ENCODE measurements at places on chromosomes 5 and 9.

DNA sequence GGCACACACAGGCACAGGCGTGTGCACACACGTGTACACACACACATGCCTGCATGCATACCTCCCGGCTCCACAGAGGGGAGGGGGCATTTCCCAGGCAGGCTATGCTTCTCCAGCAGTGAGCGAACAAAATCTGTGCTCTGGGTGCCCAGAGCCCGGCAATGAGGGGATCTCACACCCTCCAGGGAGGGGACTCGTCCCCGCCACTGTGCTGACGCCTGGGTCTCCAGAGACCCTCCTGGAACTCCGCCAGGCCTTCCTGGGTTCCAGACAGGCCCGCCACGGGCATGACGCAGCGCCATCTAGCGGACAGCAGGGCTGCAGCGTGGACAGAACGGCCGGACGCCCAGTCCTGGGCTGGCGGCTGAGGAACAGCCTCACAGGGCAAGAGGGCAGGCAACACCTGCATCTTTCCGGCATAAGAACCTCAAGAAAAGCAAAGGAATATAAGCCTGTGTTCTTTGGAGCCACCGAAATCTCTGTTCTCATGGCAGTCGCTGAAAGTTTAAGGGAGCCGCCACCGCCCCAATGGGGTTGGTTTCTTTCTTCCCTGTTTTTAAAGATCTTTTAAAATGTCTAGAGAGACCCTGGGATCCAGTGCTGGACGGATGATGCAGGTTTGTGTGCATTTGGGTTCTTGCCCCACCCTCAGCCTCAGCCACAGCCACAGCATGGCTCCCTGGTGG is 135.6 kb upstream of the PPP1R26 start:
- peak overlapping the region; percentile 51 for H3K4me3 ChIP-seq
- peak; percentile 73 for DNase-seq
- no peak overlapping the region for H3K27ac ChIP-seq
- peaks cover 3% of the 10 kb centered on the region for H3K27me3 ChIP-seq
- no peaks in the 10 kb centered on the region for H3K36me3 ChIP-seq
- peaks cover 15% of the 10 kb centered on the region for H3K4me1 ChIP-seq

GRCh38 chr9:133532937-133533668 is 1.4 kb upstream of the ADAMTSL2 start:
- H3K36me3 ChIP-seq: no peaks in the 10 kb centered on the region
- no peak overlapping the region for H3K4me3 ChIP-seq
- DNase-seq: peak; percentile 68
- H3K27ac ChIP-seq: no peak overlapping the region

DNA sequence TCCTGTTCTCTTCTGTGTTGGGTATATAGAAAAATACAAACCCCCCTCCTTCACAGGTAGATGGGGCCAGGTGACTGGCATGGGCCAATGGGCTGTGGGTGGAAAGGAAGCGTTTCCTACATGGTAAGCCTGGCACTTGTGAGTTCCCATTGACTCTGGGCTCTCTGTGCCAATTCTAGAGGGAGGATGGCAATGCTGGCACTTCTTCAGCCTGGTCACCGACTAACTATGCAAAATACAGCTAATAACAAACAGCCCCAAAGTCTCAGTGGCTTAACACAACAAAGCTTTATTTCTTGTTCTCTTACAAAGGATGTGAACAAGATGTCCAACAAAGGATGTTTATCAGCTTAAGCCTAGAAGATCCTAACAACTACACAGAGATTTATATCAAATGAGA is 258.1 kb downstream of the SYK start:
- no peak overlapping the region for H3K27ac ChIP-seq
- no peaks in the 10 kb centered on the region for H3K27me3 ChIP-seq
- H3K36me3 ChIP-seq: no peaks in the 10 kb centered on the region
- DNase-seq: no peak
- no peaks in the 10 kb centered on the region for H3K4me1 ChIP-seq

GRCh38 chr5:152676196-152676595 is 271.1 kb upstream of the NMUR2 start:
- H3K27ac ChIP-seq: no peak overlapping the region
- H3K27me3 ChIP-seq: no peaks in the 10 kb centered on the region
- H3K4me1 ChIP-seq: no peaks in the 10 kb centered on the region
- DNase-seq: no peak
- no peak overlapping the region for H3K4me3 ChIP-seq

GRCh38 chr5:38878391-38879077 is 32.7 kb downstream of the OSMR start:
- DNase-seq: no peak
- H3K4me3 ChIP-seq: no peak overlapping the region
- H3K36me3 ChIP-seq: no peaks in the 10 kb centered on the region
- H3K27me3 ChIP-seq: no peaks in the 10 kb centered on the region
- H3K27ac ChIP-seq: no peak overlapping the region
- peaks cover 3% of the 10 kb centered on the region for H3K4me1 ChIP-seq

DNA sequence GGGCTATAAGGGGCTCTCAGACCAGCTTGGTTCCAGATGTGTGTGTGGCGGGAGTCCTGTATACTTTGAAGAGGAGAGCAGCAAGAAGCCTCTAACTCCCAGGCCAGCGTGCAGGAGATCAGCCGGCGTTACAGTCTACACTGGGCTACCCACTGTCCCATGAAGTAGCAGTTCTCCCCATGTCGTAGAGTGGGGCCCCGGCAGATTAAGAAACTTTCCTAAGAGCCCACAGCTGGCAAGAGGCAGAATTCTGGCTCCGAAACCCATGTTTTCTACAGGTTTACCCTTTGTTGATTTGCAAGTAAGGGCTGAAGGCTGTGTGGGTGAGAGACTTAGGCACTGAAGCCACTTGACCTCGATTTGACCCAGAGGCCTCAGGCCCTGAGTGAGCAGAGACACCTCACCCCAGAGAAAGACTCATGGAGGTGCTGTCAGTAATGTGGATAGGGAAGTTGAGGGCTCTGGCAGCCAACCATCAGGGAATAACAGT is 881 bp upstream of the B4GALT1 start:
- no peak for DNase-seq
- H3K4me3 ChIP-seq: peak overlapping the region; percentile 96
- no peaks in the 10 kb centered on the region for H3K36me3 ChIP-seq
- H3K4me1 ChIP-seq: peaks cover 11% of the 10 kb centered on the region
- peaks cover 2% of the 10 kb centered on the region for H3K27me3 ChIP-seq

DNA sequence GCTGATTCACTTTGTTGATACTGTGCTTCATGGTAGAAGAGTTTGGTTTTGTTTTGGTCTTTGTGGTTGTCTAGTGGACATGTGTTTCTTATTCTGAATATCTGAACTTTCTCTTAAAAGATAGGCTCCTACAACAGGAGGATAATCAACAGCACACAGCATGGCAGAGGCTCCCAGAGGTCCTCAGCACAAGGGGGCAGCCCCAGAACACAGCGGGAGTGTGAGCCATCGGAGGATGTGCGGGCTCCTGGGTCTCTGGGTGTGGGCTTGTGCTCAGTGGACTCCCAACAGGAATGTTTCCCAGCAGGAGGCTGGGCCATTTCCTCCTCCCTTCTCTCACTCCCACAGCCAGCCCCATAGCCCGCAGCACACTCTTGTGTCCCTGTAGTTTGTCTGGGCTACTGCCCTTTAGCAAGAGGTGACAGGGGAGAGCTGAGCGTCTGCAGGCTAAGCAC is 164.3 kb upstream of the OTULINL start:
- H3K4me1 ChIP-seq: peaks cover 22% of the 10 kb centered on the region
- DNase-seq: no peak
- H3K4me3 ChIP-seq: no peak overlapping the region
- H3K36me3 ChIP-seq: peaks cover 28% of the 10 kb centered on the region
- H3K27me3 ChIP-seq: no peaks in the 10 kb centered on the region

GRCh38 chr5:126693806-126694205 is 83.1 kb upstream of the LMNB1 start:
- H3K27ac ChIP-seq: no peak overlapping the region
- H3K36me3 ChIP-seq: no peaks in the 10 kb centered on the region
- H3K27me3 ChIP-seq: no peaks in the 10 kb centered on the region
- H3K4me3 ChIP-seq: no peak overlapping the region
- no peaks in the 10 kb centered on the region for H3K4me1 ChIP-seq

- H3K27me3 ChIP-seq: no peaks in the 10 kb centered on the region
- peaks cover 2% of the 10 kb centered on the region for H3K36me3 ChIP-seq
- peak overlapping the region; percentile 99 for H3K4me3 ChIP-seq
- peaks cover 7% of the 10 kb centered on the region for H3K4me1 ChIP-seq
- no peak overlapping the region for H3K27ac ChIP-seq
Measured at GRCh38 chr5:57176350-57176857, 2.5 kb downstream of the GPBP1 start.

- H3K4me1 ChIP-seq: peaks cover 6% of the 10 kb centered on the region
- no peak overlapping the region for H3K27ac ChIP-seq
- no peak for DNase-seq
- no peaks in the 10 kb centered on the region for H3K27me3 ChIP-seq
Measured at GRCh38 chr9:114112778-114113584, 13.9 kb upstream of the KIF12 start.

DNA sequence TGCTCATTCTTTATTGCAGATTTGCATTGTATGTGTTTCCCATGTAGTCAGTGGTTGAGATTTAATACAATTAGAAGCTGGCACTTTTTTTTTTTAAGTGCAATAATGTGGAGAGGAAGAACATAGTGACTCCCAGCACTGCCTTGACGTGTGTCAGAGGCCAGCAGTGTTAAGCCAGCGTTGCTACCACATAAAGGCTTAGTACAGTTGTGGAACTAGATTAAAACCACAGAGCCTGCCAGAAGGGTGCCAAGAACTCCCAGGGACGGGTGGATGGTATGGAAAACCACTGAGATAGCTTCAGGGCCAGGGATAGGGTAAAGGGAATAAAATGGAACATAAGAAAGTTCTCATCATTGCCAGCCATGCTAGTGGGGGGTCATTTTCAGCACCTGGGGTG is 142.9 kb downstream of the TRIO start:
- no peak for DNase-seq
- peaks cover 8% of the 10 kb centered on the region for H3K36me3 ChIP-seq

DNA sequence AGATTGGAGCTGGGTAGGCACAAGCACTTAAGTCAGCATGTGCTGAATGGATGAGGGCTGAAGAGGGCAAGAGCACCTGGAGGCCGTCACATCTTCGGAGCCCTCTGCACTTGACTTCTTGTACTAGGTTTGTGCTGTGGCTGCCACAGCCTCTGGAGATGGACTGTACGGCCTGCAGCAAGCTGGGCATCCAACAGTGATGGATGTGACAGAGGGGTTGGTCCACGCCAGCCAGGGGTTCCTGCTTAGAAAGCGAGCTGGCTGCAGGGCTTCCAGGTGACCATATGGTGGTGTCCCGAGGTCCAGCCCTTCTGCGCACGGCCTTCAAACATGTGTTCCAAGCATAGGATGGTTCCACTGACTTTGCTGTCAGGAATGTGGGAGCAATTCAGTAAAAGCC is 65.1 kb upstream of the PHYKPL start:
- H3K36me3 ChIP-seq: no peaks in the 10 kb centered on the region
- no peaks in the 10 kb centered on the region for H3K4me1 ChIP-seq
- DNase-seq: no peak
- no peaks in the 10 kb centered on the region for H3K27me3 ChIP-seq
- H3K27ac ChIP-seq: no peak overlapping the region

- no peak overlapping the region for H3K27ac ChIP-seq
- no peaks in the 10 kb centered on the region for H3K36me3 ChIP-seq
- H3K4me1 ChIP-seq: no peaks in the 10 kb centered on the region
- no peaks in the 10 kb centered on the region for H3K27me3 ChIP-seq
- no peak overlapping the region for H3K4me3 ChIP-seq
Measured at GRCh38 chr9:122192261-122192875, 32.7 kb downstream of the MORN5 start.

All from neuronal stem cell (in vitro differentiated cells).